ENCODE measurements at places on chromosomes 5 and 9.

GRCh38 chr5:18987101-18987500, 1000.9 kb downstream of the CDH18 start:
- DNase-seq = no peak

DNA sequence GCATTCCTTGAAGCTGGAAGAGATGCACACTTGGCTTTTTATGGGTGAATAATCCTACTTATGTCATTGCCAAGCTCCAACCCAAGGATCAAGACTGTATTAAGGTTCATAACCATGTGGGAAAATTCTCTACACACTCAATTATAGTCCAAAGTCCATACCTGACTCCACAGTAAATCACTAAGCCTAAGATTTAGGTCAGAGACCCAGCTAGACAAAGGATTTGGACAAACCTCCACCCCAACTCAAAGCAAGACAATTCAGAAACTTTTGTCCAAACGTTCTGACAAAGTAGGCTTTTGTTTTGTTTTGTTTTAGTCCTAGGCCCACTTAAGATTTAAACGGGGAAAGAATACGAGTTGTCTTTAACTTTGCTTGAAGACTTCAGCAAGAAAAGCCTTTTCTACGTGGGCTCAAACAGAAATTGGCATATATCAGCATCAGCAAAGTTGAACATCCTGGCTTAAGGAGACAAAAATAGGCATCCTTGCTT, 1.7 kb downstream of the MEGF9 start:
- peak; percentile 49 for DNase-seq

GRCh38 chr9:112159781-112160180, 15.3 kb downstream of the SUSD1 start:
- DNase-seq = no peak

DNA sequence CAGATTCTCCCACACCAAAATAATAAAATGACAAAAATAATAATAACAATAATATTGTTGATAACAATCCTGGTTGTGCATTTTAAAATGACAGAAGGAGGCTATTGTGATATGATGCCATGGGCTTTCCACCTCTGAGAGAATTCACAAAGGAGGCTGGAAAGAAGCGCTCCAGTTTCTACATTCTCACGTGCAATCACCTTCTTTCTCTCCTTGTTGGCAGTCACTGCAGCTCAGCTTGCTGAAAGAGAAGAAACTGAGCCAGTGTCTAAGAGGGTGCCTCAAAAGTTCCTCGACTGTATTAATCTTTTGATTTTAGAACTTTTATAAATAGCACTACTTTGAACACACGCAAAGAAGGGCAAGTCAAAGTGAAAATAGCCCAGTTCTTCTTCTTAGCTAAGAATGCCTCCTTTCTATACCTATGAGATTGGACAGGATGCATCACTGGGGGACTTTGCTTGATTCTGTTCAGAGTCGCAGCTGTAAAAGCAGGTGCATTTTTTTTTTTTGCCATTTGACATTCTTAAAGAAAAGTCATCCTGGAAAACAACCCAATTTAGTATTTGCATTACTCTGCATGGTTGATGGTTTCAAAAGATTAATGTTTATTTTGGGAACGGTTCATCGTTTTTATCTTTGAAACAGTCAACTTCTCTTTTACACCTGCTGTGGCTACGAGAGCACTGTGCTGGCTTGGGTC, 12.4 kb upstream of the SUB1 start:
- DNase-seq = no peak
